ENCODE measurements at places on chromosomes 4 and X.

DNA sequence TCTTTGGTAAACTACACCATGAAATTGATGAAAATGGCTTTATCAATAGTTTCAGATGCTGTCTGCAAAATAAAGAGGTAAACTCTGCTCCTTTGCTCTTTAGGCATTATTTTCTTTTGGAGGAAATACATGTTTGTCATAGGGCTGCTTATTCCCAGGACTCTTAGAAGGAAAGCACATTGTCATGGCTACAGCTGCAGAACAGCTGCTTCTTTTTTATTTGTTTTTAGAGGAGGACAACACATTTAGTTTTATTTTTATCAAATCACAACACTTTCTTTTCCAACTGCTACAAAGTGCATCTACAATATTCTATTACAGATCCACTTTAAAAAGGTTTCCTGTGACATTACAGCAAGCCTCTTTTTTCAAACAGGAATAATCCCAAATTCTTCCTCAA, 12.7 kb upstream of the HPF1 start:
- DNase-seq: no peak

- no peak for DNase-seq
These were observed 952 bp downstream of the ANOS1 start for GRCh38 chrX:8730812-8731558.

- no peak for DNase-seq
These were observed 109.3 kb downstream of the AFF2 start for GRCh38 chrX:148609515-148610327.

- no peak for DNase-seq
These were observed 27.3 kb downstream of the SAT1 start for GRCh38 chrX:23810279-23810678.

GRCh38 chr4:124964251-124964650, 251.7 kb upstream of the ANKRD50 start:
- DNase-seq: no peak

- DNase-seq: no peak
These were observed 153.8 kb downstream of the DCLK2 start for GRCh38 chr4:150232029-150232428.

- no peak for DNase-seq
These were observed 134.1 kb downstream of the GABRG1 start for GRCh38 chr4:45989775-45990174.

DNA sequence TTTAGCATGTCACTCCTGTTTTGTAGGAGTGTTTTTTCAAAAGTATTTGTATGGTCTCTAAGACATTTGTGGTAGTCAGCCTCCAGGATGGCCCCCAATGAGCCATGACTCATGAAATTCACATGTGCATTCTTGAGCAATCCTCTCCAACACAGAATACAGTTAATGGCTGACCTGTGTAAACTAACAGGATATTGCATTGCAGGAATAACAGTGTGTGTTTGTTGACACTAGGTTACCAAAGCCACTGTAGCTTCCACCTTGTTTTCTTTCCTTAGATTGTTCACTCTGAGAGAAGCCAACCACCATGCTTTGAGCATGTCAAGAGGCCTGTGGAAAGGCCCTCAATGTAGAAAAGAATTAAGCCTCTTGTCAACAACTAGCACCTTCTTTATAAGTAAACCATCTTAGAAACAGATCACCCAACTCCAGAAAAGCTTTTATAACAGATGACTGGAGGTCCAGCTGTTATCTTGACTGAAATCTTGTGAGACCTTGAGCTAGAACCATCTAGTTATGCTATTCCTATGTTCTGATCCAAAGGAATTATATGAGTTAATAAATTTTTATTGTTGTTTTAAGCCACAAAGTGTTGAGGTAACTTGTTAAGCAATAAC, 28.5 kb downstream of the TBCK start:
- no peak for DNase-seq

- no peak for DNase-seq
These were observed 6.8 kb upstream of the HTRA3 start for GRCh38 chr4:8262637-8263322.

- DNase-seq: no peak
These were observed 207.3 kb upstream of the RADX start for GRCh38 chrX:106404512-106404911.

- no peak for DNase-seq
These were observed 23.6 kb upstream of the GPRASP1 start for GRCh38 chrX:102627640-102628039.

- no peak for DNase-seq
These were observed 127.1 kb downstream of the SLC7A11 start for GRCh38 chr4:138115053-138115452.

DNA sequence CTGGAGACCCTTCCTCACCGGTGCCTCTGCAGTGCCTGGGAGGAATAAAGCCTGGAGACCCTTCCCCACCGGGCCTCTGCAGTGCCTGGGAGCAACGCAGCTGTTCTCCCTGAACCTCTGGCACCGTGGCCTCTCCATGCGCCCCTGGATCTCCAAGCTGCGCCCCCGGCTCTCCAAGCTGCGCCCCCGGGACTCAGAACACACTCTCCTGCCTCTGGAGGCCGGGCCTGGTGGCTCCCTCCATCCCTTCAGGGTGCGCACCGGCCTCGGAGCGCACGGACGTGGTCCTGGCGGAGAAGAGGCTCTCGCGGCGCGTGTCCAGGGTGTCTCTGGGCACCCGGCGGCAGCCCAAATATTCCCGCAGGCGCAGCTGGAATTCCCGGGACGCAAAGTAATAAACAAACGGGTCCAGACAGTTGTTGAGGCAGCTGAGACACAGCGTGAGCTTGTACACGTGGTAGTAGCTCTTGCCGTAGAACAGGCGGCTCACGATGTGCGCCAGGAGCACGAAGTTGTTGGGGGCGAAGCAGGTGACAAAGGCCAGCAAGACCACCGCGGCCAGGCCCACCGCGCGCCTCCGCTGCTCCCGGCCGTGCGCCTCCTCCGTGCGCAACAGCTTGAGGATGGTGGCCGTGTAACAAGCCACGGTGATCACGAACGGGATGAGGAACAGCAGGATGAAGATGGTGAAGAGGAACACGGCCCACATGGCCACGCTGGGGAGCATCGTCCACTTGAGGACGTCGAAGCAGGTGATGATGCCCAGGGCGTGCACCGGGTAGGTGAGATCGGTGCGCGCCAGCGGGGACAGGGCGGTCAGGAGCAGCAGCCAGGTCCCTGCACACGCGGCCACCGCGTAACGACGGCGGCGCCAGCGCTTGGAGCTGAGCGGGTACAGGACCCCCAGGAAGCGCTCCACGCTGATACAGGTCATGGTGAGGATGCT, 12.8 kb upstream of the ASMTL start:
- no peak for DNase-seq

All from stimulated activated CD4-positive, alpha-beta T cell treated with anti-CD3 and anti-CD28 coated beads, Interleukin-12 subunit alpha, Interleukin-12 subunit beta, amount 100 ng/mL, for 24 hours (primary cell).